ENCODE measurements at places on chromosomes 16 and 17. TPM values are rescaled to one million over a fixed set of nuclear protein-coding genes. Genes with fewer than 3 reads are reported as not detected.

ZACN gene
- total RNA-seq = not detected

KRT32 gene
- 0.18 TPM for total RNA-seq

CCL22 gene
- total RNA-seq = not detected

PRKAR1A gene
- total RNA-seq = 175 TPM

RETREG3 gene
- total RNA-seq = 46.4 TPM

HID1 gene
- total RNA-seq = under 0.01 TPM

GRAPL gene
- total RNA-seq = not detected

PIRT gene
- not detected for total RNA-seq

ZNF689 gene
- total RNA-seq = 9.8 TPM

MYH1 gene
- total RNA-seq = not detected

SLFN14 gene
- total RNA-seq = not detected

TEKT1 gene
- not detected for total RNA-seq

CIITA gene
- total RNA-seq = not detected

ITGAD gene
- not detected for total RNA-seq

CD300E gene
- not detected for total RNA-seq

KCNG4 gene
- not detected for total RNA-seq

CRISPLD2 gene
- 65.7 TPM for total RNA-seq
